Stimulated activated CD4-positive, alpha-beta T cell treated with anti-CD3 and anti-CD28 coated beads, Interleukin-15, amount 100 ng/mL, for 1 hour (primary cell): ENCODE measurements at places on chromosomes 1 and 21.

- no peak for DNase-seq
Observed at GRCh38 chr1:97004054-97004453, 282.5 kb downstream of the PTBP2 start.

GRCh38 chr1:199706826-199707606, 320.5 kb upstream of the NR5A2 start:
- no peak for DNase-seq

DNA sequence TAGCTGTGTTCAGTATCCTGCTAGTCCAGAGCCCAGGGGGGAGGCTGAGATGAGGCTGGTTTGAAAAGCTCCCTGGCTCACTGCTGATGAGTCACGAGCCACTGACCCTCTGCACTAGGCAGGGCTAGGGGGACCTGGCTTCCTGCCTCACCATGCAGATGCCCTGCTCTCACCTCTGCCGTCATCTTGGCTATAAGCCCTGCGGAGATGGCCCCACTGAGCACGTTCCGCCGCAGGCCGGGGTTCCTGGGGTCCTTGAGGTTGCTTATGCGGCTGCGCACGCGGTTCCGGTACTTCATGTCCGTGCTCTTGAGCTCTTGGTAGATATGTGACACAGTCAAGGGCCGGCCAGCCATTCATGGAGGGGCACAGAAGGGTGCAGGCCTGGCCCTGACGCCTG, 24.1 kb upstream of the ZNF436 start:
- no peak for DNase-seq

DNA sequence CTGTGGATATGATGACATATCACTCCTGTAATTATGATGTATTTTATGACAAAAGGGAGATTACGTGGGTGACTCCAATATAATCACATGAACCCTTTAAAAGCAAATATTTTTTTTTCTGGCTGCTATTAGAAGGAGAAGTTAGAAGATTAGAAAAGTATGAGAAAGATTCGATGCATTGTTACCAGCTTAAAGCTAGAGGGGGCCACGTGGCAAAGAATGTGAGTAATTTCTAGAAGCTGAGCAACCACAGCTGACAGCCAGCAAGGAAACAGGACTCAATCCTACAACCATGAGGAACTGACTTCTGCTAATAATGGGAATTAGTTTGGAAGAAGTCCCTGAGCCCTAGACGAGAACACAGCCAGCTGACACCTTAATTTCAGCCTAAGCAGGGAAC, 56.3 kb upstream of the C1orf87 start:
- DNase-seq: no peak

DNA sequence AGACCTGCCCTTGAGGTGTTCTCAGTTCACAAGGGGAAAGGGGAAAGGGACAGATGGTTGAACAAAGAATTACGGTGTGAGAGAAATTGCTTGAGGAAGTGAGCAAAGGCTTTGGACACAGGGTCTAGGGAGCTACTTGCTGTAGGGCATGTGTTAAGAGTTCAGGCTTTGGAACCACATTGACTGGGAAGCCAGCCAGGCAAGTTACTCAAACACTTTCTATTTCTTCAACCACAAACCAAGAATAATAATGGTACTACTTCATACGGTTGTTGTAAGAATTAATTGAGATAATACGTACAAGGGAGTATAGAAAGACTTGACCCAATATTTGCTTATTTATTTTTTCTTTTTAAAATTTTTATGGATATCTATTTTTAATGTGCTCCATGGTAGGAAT, 26.6 kb downstream of the AK4 start:
- DNase-seq: no peak
